ENCODE measurements at places on chromosomes 3 and 15. TPM values are rescaled to one million over a fixed set of nuclear protein-coding genes. Genes with fewer than 3 reads are reported as not detected.

Gene ZNF280D
- total RNA-seq: 15.9 TPM

- DNase-seq: peak; percentile 6
These were observed 4.1 kb upstream of the COX17 start for GRCh38 chr3:119681279-119681678.

DNA sequence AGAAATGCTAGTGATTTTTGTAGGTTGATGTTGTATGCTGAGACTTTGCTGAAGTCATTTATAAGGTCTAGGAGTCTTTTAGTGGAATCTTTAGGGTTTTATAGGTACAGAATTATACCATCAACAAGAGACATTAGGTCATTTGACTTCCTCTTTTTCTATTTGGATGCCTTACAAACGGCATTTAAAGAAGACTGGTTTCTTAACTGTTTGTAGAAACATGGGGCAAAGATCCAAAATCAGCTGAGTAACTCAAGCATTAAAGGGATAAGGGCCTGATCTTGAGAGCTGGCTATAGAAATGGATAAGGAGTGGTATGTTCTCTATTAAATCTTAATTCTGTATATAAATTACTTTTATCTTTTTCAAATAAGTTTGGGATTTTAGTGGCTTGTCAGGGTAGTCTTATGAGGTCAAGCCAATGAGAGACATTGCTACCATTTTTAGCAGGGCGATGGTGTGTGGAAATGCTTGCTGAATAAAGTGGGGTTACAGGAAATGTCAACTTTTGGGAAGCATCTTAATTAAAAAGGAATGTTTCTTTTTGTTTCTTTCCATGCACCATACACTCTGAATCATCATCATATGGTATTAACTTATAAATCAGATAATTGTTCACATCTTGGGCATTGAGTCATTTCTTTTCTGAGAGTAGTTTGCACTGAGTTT, 197.7 kb upstream of the GBE1 start:
- no peak for DNase-seq

Gene MEIS2
- 18.1 TPM for total RNA-seq

DNA sequence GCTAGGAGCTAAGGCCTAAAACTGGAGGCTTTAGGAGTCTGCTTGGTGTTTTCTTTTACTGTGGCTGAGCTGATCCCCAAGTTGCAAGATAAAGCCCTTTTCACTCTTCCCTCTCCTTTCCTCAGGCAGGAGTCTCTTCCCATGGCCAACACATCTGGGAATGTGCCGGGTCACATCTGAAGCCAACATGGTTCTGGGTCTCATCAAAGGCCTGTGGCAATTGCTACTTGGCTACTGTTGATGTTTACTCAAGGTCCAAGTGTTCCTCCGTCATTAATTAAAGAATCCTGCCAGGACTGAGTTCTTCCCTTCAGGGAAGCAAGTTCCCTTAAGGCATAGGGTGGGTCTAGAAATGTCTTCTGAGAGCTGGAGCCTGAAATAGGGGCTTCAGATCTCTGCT, 230.2 kb downstream of the GBE1 start:
- DNase-seq: no peak

DNA sequence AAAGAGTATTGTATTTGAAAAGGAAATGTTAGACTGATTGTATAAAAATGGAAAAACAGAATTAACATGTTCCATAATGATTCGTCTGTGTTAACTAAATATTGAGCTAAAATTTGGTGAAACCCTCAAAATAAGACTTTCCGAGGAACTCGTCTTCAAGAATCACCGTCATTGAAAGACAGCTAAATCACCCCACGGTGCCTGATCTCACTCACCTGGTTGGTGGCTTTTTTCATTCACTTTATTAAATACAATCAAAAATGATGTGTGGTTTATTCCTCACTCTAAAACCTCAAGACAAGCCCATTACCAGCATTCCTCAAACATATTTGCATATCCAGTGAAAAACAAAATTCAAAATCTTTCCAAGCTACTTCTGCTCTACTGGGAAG, 153.9 kb downstream of the FOXP1 start:
- no peak for DNase-seq

Gene LYZL4
- total RNA-seq: not detected

DNA sequence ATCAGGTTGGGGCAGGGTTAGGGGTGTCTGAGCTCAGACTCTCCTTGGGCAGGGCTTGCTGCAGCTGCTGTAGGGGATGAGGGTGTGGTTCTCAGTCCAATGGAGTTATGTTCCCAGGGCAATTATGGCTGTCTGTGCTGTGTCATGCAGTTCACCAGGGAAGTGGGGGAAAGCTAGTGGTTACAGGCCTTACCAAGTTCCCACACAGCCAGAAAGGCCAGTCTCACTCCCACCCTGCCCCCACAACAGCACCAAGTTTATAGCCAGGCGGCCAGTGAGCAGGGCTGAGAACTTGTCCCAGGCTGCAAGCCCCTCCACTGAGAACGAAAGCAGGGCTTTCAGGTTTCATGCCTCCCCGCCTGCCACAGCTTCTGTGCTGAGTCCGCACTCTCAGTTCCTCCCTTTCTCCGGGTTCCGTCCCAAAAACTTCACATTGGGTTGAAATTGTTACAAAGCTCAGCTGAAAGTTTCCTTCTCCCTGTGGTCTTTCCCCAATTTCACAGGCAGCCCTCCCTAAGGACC, 19.6 kb upstream of the CPOX start:
- peak; percentile 45 for DNase-seq

- DNase-seq: no peak
These were observed 116.7 kb downstream of the LIPC start for GRCh38 chr15:58548308-58549012.

DNA sequence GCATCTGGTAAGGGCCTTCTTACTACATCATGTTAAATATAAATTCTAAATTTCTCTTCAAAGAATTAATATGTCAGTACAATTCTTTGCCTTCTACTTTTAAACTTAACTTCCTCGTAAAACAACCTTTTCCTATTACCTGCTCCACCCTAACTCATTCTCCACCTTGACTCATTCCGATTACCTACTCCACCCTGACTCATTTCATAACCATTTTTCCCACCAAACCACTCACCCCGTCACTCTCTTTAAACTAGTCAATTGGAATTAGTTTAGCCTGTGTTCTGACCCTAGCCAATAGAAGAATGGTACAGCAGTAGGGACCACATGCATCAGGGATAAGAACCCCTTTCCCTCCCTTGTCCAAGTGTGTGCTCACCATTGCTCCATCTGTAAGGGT, 65.6 kb downstream of the PLSCR2 start:
- DNase-seq: no peak

Gene GOLGA6L25
- total RNA-seq: not detected

GRCh38 chr3:121979246-121979645, 42.8 kb downstream of the ILDR1 start:
- DNase-seq: no peak

GRCh38 chr3:87997298-87997697, 61.5 kb downstream of the CGGBP1 start:
- DNase-seq: no peak

DNA sequence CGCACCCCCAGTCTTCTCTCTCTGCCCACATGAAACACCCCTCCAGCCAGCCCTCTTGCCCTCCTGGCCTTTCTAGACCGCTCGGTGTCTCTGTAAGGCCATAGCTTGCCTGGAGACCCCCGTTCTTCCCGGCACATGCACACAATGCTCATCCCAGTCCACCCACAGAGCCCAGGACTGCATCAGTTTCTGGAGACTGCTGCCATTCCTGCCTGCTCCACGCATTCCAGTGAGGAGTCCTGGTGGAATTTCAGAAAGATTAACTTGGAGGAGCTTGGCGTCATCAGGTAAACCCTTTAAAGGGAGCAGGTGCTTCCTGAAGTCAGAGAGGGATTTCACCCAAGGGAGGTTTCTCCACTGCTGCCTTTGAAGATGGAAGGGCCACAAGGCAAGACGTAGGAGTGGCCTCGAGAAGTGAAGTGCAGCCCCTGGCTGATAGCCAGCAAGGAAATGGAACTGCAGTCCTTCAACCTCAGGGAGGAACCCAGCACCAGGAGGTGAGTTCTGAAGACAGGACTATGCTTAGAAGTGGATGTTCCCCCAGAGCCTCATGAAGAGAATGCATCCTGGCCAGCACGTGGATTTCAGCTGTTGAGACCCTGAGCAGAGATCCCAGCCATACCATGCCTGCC, 19.2 kb downstream of the SLC41A3 start:
- no peak for DNase-seq

DNA sequence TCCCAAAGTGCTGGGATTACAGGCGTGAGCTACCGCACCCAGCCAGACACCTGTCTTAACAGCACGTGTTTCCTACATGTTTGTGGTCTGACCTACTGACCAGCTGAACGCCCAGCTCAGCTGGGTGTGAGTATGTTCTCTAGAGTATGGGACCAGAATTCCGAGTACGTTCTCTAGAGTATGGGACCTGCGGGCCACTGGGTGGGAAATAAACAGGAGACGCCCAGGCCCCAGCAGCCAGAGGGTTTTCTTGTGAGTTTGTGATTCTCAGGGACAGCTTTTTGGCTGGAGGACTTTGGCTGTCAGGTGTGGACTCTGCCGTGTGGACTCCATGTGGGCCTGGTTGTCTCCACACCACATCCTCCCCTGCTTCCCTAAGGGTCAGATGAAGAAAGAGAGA, 87.3 kb downstream of the CHRD start:
- DNase-seq: peak; percentile 30

- no peak for DNase-seq
These were observed 45.4 kb downstream of the WWTR1 start for GRCh38 chr3:149612456-149612855.

DNA sequence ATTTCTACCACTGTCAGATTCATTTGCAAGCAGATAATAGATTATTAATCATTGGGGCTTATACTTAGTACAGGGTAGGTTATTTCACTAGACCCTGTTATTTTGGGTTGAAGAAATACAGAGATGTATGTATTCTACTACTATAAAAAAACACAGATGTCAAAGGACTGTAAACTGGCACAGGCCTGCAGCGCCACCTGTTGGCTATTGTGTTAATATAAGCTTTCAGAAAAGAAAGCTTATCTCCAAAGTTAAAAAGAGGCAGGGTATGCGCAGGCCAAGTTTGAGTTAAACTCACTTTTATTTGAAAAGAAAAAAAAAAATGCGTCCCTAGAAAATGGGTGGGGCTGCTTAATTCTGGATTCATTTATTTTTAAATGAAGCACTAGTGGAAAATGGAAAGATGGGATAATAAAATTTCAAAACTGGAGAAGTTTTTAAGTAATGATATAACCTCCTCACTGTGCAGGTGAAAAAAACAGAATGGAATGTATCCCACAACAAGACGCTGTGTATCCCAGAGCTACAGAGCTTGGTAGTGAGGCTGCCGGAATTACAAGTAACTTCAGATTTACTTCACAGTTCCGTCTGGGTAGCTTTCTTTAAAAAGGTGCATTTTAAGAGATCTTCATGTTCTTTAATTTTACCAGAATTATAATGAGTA, 407.2 kb upstream of the TGFBR2 start:
- peak; percentile 45 for DNase-seq

DNA sequence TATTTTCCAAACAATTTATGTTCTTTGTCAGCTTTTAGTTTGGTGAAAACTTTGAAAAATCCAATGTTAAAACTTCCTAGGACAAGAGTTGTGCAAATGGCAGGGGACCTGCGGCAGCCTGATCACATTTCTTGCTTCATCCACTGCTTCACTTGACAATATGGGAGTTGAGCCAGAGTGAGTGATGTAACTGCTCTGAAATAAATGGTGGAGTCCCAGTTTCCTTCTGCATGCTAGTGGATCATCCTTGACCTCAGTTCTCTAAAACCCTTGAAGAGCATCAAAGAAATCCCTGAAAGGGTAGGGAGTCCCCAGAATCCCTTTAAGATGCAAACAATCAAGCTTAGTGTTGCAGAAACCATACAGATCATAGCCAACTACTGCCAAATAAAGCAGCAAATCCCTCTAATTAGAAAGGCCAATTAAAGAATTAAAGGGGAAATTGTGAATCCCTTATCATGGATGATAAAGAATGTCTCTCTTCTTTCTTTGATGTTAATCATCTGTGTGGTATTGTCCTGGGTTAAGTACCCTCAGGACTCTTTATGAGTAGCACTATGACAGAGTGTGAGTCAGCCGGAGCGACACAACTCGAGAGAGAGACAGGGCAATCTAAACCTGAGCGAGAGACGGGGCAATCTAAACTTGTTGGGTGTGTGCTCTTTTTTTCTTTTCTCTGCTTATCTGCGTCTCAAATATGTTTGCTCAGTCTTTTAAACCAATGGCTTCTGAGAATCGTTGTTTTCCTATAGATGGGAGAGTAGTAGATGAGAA, 41.8 kb upstream of the GAP43 start:
- no peak for DNase-seq

Gene ESYT3
- total RNA-seq: 0.56 TPM

DNA sequence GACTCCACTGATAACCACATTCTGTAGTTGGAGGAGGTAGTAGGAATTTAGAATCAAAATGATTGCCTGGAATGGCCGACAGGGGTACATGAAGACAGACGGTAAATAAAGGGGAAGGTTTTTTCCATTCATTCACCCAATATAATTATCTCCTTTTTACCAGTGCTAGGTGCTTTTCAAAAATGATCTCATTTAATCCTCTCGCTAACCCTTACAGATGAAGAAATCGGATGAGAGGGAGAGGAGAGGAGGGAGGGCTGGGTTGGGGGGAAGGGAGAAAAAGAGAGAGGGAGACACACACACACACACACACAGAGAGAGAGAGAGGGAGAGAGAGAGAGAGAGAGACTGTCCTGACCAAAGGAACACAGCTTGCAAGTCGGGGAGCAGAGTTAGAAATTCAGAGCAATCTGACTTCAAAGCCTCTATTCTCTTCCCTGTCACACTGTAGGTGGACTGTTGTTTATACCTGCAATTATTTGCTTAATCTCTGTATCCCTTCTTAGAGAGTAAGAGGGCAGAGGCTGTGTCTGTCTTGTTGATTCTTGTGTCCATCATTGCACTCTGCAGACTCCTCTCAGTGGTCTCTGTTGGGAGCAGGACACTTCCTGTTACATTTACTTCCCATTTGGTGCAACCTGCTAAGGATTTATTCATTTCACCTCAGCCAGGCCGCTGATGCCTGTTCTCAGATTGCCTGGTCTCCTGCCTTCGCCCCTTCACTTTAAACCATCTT, 18.7 kb upstream of the PAQR9 start:
- DNase-seq: no peak

Gene INKA1
- total RNA-seq: 0.61 TPM

- no peak for DNase-seq
These were observed 159.2 kb downstream of the THSD4 start for GRCh38 chr15:71274448-71274798.

GRCh38 chr15:34109797-34110663, 8.1 kb downstream of the PGBD4 start:
- DNase-seq: peak; percentile 57

GRCh38 chr15:91867581-91868026, 14.1 kb downstream of the SLCO3A1 start:
- no peak for DNase-seq

GRCh38 chr3:134092208-134092701, 62.5 kb upstream of the SLCO2A1 start:
- DNase-seq: no peak

DNA sequence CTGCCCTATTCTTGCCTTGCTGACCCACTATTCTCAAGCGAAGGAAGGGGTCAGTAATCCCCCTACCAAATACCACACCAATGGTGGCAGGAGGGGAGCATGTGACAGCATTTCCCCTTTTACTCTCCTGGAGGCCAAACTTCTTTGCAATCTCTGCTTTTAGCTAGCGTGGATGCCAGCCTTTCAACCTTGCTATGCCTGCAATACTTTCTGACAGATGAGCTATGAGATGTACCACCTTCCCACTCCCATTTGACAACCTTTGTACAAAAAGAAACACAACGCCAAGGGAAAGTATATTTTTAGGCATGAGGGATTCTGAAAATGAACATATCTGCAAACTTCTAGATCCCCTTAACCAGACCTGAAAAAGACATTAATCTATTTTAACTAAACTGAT, 302.1 kb downstream of the FHIT start:
- no peak for DNase-seq

Gene GOLGA8T
- total RNA-seq: not detected

Gene PDCD10
- total RNA-seq: 49.7 TPM

- no peak for DNase-seq
These were observed 68.6 kb downstream of the VGLL4 start for GRCh38 chr3:11574981-11575669.
